ENCODE measurements at places on chromosomes 12 and 14.

GRCh38 chr14:36522347-36522971 lies 2.4 kb upstream of the NKX2-1 start:
- no peak for DNase-seq

GRCh38 chr14:20516921-20517320 lies 11.6 kb downstream of the RNASE10 start:
- DNase-seq = no peak

DNA sequence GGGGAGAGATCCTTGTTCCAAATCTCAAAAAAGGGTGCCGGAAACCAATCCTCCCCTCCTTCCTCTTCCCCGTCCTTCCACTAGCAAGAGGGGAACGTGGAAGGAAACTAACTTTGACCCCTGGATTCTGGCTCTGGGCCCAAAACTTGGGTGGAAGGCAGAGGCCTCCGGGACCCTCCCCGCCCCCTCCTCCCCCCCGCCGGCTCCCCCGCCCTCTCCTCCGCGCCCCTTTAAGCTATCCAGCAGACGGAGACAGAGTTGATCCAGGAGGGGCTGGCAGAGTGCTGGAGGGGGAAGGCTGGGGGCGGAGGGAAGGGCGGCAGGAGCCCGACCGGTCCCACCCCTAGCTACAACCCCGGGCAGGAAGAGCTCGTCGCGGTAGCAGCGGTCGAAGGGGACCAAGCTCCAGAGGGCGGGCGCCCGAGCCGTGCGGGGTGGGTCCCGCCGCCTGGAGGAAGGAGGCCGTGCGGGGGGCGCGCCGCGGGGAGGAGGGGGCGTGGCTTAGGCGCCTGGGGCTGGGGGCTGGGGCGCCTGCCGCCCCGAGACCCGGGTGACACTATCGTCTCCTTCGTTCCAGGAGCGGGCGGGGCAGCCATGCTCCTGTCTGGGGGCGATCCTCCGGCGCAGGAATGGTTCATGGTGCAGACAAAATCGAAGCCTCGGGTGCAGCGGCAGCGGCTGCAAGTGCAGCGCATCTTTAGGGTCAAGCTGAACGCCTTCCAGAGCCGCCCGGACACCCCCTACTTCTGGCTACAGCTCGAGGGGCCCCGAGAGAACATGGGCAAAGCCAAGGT lies at the start of gene NYNRIN:
Gene NYNRIN, plus strand, starts transcription at position 351 of the 794 bp plus-strand sequence. Its CDS starts 244 bp downstream, at position 595.
- DNase-seq = peak; percentile 8

GRCh38 chr14:23454445-23454856 lies 15.1 kb upstream of the NGDN start:
- DNase-seq = no peak

DNA sequence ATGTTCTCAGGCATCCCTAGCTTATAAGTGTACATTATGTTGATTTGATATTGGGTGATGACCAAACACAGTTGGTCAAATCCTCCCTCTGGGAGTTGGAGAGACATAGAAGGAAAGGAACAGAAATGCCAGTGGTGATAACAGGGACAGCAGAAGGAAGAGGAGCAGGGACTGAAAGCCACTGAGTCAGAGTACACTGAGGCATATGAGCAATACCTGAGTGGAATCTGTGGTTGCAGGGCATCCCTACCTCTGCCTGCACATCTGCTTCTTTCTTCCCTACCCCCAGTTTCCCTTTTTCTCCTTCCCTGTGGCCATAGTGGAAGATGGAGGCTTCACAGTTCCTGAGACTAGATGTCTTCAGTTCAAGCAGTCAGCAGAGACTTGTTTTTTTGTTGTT lies 44.9 kb downstream of the BICD1 start:
- DNase-seq = no peak

DNA sequence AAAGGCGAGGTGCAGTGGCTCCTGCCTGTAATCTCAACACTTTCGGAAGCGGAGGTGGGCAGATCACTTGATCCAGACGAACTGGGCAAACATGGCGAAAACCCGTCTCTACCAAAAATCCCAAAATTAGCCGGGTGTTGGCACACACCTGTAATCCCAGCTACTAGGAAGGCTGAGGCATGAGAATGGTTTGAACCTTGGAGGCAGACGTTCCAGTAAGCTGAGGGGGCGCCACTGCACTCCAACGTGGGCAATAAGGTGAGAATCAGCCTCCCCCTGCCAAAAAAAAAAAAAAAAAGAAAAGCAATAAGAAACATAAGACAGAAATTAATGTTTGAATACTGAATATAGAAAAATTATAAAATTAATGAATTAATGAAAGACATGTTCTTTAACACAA lies 928.7 kb downstream of the LRFN5 start:
- no peak for DNase-seq

DNA sequence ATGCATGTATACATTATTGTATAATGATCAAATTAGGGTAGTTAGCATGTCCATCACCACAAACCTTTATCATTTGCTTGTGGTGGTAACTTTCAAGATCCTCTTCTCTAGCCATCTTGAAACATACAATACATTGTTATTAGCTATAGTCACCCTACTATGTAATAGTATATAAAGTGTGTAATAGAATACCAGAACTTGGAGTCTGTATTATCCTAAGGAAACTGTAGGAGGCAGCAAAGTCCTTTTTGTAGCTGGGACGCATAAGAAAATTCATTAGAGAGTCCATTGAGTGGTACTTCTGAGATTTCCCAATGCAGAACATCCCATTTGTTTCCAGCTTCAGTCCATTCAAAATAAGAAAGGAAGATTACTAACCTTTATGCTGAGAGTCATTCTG lies 325.9 kb upstream of the LRFN5 start:
- DNase-seq = peak; percentile 43

- DNase-seq = no peak
These were observed 8.2 kb upstream of the FOXG1 start for GRCh38 chr14:28758253-28758884.

GRCh38 chr12:94566345-94566744 lies 84.0 kb downstream of the TMCC3 start:
- no peak for DNase-seq

- DNase-seq = no peak
These were observed 6.1 kb downstream of the KRT81 start for GRCh38 chr12:52285172-52285745.

GRCh38 chr12:131575371-131575770 lies 135.5 kb upstream of the SFSWAP start:
- DNase-seq = no peak

DNA sequence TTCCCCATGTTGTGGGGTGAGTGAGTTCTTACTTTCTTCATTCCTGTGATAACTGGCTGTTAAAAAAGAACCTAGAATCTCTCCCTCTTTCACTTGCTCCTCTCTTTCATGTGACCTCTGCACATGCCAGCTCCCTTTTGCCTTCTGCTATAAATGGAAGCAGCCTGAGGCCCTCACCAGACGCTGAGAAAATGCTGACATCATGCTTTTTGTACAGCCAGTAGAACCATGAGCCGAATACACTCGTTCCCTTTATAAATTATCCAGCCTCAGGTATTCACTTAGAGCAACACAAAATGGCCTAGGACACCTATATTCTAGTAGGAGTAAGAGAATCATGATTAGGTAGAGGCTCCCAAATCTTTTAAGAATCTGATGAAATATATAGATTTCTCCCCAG lies 333.5 kb downstream of the LRIG3 start:
- no peak for DNase-seq

Measured in NCI-H2081 (cell line).